Effector memory CD8-positive, alpha-beta T cell (primary cell): ENCODE measurements at places on chromosomes 16 and 17.

- DNase-seq = no peak
These were observed 5.0 kb downstream of the NLRC5 start for GRCh38 chr16:56994311-56994710.

DNA sequence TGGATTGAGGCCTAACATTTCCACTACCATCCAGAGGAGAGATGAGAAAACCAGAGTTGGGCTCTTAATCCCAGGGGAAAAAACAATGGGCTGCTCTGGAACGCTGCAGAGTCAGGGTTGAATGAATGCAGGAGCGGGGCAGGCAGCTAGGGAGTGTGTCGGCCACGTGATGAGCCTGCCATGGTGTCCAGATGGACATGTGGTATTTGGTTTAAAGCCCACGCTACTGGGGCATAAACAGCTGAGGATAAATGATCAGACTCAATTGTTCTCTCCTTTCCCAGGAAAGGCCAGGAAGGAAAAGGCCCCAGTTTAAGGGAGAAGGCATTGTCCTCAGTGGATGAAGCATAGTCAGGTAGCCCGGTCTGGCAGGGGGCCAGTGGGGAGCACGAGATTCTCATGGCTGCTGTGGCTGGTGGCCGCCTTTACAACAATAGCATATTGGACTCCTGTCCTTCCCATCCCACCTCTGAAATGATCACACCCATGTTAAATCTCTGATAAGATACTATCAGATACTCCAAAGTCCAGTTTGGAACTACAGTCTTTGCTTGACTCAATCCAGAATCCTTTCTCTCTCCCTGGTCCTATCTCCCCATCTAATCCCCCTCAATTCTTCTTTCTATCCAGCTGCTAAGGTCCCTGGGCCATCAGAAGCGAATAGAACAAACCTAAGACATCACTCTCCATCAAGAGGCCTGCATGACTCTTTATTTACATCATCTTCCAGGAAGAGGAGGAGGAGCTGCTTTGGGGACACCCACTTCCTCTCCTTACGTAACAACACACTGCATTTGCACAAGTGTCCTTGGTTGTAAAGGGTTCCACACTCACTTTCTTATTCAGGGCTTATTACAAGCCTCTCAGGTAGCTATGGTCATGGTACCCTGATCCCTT is 20.4 kb downstream of the CA4 start:
- DNase-seq = no peak

DNA sequence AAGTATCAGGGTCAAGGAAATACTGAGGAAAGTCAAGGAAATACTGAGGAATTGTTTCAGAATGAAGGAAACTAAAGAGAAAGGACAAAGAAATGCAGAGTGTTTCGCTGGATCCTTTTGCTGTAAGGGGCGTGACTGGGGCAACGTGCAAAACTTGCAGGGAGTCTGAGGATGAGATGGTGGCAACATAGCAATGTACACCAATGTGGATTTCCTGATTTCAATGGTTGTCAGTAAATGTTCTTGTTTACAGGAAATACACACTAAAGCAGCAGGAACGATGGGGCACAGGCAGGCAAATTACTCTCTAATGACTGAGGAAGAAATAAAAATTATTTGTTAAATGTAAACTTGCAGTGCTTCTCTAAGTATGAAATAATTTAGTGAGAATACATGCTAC is 34.4 kb downstream of the ZZEF1 start:
- DNase-seq = no peak

- peak; percentile 68 for DNase-seq
These were observed 331 bp upstream of the CCDC92B start for GRCh38 chr17:2749784-2750181.

GRCh38 chr17:10357768-10358167 is 15.0 kb downstream of the MYH13 start:
- DNase-seq = no peak

DNA sequence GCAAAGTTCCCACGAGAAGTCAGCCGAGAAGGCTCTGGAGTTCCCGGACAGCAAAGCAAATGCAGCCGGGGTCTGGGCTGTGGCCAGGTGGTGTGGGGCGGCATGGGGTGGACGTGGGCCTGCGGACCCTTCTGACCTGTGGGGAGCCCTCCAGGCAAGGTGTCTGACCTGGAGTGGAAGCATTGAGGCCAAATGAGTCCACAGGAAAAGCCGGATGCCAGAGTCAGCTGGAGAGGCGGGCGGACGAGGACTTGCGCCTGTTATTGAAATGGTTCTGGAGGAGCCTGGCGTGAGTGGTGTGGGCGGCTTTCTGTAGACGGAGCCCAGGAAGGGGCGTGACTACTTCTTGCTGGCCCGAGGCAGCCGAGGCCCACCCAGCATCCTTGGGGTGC is 50.5 kb upstream of the ZNF750 start:
- no peak for DNase-seq

DNA sequence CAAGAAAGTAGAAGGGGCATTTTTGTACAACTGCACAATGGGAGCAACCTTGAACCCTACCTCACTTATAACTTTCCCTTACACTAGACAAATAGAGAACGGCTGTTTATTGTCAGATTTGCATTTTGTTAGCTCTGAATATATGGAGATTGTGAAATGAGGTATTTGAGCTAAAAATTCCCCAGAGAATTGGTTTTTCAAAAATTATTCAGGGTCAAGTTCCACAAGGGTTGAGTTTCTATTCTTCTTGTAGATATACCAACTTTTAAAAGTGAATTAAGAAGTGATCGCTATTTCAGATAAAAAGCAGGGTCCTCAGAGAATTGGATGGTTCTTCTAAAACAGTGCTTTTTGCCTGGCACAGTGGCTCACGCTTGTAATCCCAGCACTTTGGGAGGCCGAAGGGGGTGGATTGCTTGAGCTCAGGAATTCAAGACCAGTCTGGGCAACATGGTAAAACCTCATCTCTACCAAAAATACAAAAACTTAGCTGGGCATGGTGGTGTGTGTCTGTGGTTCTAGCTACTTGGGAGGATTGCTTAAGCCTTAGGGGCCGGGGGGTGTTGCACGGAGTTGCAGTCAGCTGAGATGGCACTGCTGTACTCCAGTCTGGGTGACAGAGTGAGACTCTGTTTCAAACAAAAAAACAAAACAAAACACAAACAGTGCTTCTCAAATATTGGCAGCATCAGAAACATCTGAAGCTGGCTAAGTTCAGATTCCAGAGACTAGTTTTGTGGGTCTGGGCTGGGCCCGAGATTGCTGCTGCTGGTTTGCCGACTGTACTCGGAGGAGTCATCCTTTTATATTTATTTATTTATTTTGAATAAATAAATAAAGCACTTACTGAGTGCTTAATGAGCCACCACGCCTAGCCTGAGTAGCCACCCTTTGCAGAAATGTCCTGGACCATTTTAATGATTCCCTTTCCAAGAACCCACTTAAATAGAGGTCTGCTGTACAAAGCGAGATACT is 50.9 kb downstream of the PECAM1 start:
- no peak for DNase-seq

GRCh38 chr16:84782846-84783245 is 36.9 kb upstream of the CRISPLD2 start:
- DNase-seq = no peak

DNA sequence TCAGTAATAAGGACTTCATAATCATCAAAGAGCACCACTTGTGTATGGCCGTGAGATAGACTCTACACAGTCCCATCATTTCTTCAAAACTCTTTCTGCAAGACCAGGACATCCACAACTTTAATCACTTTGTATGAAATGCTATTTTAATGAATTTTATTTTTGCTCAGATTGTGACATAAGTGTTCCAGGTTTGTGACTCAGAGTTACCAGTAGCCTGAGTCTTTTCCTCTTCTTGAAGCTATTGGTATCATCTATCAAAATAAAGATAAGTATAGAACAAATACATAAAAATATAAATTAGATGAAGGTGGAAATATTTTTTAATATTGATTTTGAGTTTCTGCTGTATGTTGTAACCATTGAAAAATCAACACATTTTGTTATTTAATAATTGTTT is 16.6 kb upstream of the VWA3A start:
- no peak for DNase-seq

DNA sequence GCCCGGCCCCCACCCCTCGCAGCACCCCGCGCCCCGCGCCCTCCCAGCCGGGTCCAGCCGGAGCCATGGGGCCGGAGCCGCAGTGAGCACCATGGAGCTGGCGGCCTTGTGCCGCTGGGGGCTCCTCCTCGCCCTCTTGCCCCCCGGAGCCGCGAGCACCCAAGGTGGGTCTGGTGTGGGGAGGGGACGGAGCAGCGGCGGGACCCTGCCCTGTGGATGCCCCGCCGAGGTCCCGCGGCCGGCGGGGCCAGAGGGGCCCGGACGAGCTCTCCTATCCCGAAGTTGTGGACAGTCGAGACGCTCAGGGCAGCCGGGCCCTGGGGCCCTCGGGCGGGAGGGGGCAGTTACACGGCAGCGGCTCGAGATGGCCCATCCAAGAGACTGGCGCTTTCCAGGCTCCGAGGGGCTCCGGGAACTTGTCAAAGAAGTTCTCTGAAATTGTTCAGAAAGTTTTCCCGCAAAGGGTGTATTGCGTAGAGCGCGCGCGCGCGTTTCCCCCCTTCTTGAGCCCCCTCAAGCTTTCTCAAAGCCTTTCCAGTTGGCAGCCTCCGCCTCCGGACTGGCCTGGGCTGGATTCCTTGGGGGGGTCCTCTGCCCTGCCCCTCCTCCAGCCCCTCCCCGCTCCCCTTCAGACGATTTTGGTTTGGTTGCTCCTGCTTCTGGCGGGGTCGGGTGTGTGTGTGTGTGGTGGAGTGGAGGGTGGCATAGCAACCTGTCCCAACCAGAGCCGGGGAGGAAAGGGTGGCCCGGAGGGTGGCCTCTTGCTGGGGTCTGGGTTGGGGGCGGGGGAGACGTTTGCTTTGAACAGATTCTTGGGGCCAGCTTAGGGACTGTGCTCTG is 504 bp downstream of the ERBB2 start:
- no peak for DNase-seq
